ENCODE measurements at places on chromosomes 1 and 21.

DNA sequence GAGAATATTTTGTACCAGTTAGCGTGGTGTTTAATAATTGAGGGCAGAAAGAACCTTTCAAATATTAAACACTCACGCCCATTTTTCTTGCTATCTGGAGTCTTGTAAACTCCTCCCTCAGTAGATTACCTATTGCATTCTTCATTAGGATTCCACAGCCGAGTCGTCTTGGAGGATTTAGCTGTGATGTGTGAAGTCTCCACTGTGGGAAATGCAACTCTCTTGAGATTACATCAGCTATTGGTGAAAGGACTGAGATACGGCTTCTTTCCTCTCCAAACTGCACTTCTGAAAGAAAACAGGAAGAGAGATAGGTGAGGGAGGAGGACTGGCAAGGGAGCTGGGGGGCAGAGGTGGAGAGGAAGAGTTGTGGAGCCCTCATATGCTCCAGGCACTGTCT is 36.1 kb downstream of the ACTA1 start:
- no peak for DNase-seq

GRCh38 chr1:207088161-207088560 is 499 bp upstream of the C4BPB start:
- DNase-seq: no peak

GRCh38 chr1:212485913-212486618 is 53.3 kb downstream of the NENF start:
- no peak for DNase-seq

- DNase-seq: no peak
Measured at GRCh38 chr1:167529829-167530474, 11.6 kb upstream of the CD247 start.

- DNase-seq: no peak
Measured at GRCh38 chr1:23114424-23115079, 54.1 kb downstream of the LUZP1 start.

GRCh38 chr1:214439352-214440119 is 111.9 kb downstream of the PTPN14 start:
- peak; percentile 18 for DNase-seq

GRCh38 chr1:222654849-222655248 is 37.0 kb downstream of the MIA3 start:
- peak; percentile 90 for DNase-seq

DNA sequence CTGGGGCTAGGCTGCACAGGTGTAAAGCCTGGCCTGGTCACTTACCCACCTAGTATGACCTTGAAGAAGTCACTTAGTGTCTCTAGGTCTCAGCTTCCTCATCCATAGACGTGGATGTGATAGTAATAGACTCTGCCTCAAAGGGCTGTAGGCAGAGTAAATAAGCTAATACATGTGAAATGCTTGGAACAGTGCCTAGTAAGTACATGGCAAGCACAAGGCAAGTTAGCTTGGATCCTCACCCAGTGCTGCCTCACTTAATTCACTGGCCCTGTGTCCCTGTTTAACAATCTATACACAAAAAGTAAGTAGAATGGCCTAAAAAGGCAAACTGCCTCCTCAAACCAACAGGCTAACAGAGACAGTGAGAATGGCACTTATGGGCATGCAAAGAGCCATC is 167.8 kb downstream of the PIGK start:
- DNase-seq: no peak

DNA sequence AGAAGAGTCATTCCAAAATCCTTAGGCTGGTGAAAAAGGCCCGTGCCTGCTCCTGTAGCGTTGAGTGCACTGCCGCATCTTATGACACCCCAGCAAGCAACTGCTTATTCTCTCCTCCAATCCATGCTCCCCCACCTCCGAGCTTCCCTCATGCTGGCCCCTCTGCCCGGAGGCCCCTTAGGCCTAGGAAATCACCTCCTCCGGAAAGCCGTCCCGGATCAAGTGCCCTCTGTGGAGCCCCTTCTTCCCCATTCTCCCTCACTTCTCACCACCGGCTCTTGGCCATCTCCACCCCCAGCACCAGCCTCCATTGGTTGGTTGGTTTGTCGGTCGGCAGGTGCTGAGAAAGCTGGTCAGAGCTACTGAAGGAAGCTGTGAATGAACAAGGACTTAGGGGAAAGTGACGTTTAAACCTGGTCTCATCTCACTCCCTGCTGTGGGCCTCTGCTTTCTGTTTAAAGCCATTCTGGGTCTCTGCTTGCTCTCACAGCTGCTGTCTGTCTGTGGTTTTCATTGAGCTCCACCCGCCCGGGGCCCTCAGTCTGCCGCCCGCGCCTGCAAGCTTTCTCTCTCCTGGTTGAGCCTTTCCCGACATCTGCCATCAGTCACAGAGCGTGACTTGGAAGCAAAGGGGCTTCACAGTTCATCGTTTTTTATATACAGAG is 122.2 kb downstream of the KCNN3 start:
- peak; percentile 45 for DNase-seq

Data from CD4-positive, alpha-beta T cell treated with Interleukin-12 subunit alpha and Interleukin-12 subunit beta, for 1 hour (primary cell).